ENCODE measurements at places on chromosomes 2 and 18.

- DNase-seq, result no peak
Observed at GRCh38 chr2:95009412-95009811, 16.1 kb upstream of the MAL start.

- no peak for DNase-seq
Observed at GRCh38 chr2:145596416-145596815, 1076.5 kb upstream of the ZEB2 start.

DNA sequence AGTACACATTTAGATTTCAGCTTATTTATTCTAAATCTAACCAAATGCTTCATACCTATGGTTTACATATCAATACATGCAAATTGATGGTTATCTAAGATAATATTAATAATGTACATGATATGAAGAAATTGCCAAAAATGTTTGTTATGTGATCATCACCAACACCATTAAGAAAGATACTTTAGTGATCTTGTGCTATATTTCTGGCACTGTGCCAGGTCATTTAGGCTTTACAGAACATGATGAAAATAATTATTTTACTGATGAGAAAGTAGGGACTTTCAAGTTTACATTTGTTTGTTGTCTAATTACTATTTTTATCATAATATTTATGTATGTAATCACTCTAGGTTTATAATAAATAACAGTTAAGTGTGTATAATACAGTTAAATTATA is 158.3 kb downstream of the GULP1 start:
- no peak for DNase-seq

DNA sequence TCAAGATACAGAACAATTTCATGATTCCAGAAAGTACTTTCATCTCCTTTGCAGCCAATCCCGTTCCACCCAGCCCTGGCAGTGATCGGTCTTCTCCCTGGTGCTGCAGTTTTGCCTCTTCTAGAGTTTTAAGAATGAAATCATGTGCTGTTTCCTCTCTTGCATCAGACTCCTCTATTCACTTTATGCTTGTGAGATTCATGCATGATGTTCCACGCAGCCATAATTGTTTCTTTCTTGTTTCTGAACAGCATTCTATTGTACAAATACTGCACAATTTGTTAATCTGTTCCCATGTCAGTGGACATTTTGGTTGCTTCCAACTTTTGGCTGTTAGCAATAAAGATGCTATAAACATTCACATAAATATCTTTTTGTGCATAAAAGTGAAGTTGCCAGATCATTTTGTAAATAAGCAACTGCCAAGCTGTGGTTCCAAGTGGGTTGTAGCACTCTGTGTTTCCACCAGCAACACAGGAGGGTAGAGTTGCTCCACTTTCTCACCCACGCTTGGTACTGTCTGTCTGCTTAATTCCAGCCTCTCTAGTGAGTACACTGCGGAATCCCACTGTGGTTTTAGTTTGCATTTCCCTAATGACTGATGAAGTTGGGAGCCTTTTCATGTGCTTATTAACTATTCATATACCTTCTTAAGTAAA is 104.5 kb downstream of the TWIST2 start:
- DNase-seq, result no peak

DNA sequence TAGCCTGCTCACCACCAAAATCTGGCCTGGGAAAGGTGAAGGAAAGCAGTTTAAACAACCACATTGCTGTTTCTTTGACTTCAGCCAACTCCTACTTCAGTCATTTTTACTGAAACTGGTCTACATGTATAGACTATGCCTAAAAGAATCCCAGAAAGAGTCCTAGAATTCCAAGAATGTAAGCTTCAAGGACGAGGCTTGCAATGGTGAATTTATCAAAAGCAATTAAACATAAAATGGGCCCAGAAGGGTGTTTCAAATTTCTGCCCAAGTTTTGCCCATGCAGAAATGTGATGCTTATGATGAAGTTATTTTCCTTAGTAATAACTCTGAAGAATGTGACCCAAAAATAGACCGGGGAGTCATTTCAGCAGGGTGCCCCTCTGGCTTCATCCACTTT is 16.6 kb downstream of the EN1 start:
- no peak for DNase-seq

DNA sequence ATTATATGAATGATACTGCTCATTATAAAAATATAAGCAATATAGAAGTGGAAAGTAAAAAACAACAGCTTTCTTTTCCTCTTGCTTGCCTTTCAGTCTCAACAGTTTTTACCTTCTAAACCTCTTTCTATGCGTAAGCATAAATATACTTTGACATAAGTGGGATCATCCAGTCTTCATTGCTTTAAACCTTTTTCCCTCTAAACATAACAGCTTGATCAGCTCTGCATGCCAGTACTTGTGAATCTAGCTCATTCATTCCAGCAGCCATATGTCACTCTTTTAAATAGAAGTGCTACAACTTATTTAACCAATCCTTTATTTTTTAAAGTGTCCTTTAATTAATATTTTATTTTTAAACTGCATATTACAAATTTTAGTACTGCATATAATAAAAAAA is 88.1 kb downstream of the TTC27 start:
- no peak for DNase-seq

GRCh38 chr2:73700661-73701447 is 36.3 kb downstream of the TPRKB start:
- no peak for DNase-seq

DNA sequence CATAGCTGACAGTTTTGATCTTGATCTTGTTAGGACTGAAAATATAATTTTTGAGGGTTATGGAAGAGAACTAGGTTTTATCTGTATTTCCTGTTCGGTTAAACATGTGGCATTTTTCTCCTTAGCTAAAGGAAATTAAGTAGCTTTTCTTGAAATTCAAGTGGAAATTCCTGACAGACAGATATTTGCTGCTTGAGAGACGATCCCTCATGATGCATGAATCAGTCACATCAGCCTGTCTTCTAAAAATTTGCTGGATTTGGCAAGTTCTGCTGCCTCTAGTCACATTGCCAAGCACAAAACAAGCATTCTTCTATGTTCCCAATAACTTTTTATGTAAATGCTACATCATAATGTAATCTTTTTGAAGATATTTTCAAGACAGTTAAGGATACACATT is 201.8 kb upstream of the ATP5MC3 start:
- DNase-seq, result no peak

- DNase-seq, result no peak
Observed at GRCh38 chr18:66129248-66129647, 378.4 kb downstream of the CDH7 start.

DNA sequence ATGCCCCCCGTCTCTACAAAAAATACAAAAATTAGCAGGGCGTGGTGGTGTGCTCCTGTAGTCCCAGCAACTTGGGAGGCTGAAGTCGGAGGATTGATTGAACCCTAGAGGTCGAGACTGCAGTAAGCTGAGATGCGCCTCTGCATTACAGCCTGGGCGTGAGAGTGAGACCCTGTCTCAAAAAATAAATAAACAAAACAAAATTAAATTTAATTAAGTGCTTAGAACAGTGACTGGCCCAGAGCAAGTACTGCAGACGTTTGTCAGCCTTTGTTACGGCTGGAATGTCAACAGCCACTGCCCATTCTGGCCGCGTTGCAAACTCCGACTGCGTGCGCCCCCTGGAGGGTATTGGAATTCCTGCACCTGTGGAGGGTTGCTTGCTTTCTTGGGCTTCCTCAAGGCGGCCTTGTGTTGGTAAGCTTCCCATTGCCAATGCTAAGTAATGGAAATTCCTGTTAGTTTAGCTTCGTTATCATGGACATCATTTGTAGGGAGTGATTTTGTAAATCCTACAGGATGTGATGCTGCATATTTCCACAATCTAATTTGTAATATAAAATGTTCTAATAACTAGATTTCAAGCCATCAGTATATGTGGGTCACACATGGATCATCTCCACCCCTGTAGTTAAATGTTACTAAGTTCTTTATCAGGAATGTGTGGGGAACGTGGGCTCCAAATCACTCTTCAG is 15.9 kb upstream of the ATP6V1B1 start:
- DNase-seq, result peak; percentile 71

GRCh38 chr18:41145516-41145915 is 809.5 kb upstream of the PIK3C3 start:
- no peak for DNase-seq

DNA sequence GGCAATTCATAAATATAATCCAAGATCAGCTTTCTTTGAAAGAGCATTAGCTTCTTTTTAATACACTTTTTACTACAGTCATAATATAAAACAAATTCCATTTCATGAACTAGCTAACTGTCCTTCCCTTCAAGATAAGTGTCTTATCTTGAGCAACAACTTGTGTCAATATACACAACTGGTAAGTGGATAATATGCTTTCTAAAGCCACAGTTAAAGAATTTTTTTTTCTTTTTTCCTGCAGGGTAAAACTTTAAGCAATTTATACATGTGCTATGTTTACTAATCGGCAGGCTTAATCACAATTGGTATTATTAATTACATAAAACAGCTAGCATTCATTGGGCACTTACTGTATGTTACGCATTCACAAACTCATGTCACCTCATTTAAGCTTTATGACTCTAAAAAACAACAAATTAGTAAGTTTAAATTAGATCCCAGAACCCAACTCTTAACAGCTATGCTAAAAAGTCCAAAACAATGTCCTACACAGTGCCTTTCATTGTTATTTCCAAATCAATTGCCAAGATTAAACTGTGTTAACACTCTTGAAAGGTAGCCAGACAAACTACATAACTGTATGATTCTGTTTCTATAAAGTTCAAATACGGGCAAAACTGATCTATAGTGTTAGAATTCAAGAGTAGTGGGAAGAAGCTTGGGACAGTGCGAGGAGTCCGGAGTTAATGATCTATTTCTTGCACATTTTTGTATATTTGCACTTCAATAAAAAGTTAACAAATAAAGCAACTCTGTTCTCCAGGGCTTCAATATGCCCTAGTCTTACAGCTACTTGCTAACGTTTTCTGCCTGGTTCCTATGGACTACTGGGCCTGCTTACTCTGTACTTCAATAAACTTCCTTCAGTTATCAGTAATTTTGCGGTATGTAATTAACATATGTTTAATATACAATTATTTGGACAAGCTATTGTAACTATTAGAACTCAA is 6.0 kb downstream of the TXNL1 start:
- DNase-seq, result no peak

GRCh38 chr18:24427484-24427883 is 1.0 kb downstream of the IMPACT start:
- no peak for DNase-seq

DNA sequence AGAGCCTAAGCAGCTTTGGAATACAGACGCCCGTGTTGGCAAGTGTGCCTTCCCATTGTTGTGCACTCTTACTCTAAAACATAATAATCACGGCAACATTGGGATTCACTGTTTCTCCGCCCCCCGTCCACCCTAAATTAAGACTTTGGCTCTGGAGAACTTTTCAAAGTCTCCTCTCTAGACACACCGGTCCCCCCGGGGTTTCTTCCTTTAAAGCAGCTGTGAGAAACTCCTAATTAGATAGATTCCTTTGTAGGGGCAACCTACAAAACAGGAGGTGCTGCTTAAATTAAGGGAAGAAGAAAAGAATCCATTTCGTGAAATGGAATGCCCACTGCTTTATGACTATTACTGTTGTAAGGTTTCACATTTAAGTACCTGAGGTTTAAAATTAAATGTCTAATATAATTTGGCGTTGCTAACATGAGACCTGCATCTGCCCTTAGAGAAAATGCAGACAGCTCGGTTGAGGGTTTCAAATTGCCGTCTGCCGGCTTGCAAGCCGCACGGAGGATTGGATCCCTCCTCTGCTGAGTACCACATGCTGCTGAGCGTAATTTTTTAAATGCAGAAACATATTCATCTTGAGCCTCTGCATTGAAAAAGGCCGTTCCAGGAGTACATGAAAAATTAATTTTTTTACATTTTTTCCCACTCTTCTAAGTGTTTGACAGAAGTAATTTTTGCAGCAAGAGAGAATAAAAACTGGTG is 233.3 kb downstream of the GBX2 start:
- no peak for DNase-seq

DNA sequence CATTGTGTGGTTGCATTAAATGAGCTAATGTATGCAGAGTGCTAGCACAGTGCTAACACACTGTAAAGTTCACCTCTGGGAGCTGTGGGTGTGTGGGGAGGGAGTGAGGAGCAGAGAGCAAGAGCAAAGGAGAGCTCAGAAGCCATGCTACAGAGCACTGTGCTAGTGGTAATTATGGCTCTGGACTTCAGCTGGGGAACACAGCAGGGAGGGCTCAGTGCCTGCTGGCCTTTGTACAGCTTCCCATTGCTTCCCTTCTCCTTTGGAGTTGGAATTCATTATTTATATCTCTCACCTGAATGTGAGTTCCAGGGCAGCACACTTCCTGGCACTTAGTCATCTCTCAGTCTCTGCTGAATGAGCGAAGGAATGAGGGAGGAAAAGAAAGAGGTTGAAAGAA is 2.5 kb upstream of the PLA2R1 start:
- DNase-seq, result no peak

GRCh38 chr2:168920504-168921157 is 19.5 kb downstream of the G6PC2 start:
- no peak for DNase-seq

- no peak for DNase-seq
Observed at GRCh38 chr2:225559072-225559415, 159.5 kb downstream of the NYAP2 start.

DNA sequence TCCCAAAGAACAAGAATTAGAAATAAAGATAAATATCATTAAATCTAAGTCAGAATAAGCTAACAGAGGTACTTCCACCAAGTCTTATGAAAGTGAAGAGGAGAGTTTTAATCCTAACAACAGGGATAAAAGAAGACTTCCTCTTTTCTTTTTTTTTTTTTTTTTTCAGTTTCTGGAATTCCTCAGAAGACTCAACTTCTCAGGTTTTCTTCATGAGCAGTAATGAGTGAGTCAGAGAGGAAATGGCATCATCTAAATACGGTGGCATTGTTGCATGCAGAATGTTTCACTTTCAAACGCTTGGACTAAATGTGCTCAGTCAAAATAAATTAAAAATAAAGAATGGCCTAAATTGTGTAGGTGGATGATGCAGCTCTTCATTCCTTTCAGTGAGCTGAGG is 45.6 kb upstream of the ARHGAP15 start:
- no peak for DNase-seq

GRCh38 chr18:40004246-40004645 is 1950.8 kb upstream of the PIK3C3 start:
- DNase-seq, result no peak

GRCh38 chr18:3454365-3455089 is 4.6 kb downstream of the TGIF1 start:
- no peak for DNase-seq

DNA sequence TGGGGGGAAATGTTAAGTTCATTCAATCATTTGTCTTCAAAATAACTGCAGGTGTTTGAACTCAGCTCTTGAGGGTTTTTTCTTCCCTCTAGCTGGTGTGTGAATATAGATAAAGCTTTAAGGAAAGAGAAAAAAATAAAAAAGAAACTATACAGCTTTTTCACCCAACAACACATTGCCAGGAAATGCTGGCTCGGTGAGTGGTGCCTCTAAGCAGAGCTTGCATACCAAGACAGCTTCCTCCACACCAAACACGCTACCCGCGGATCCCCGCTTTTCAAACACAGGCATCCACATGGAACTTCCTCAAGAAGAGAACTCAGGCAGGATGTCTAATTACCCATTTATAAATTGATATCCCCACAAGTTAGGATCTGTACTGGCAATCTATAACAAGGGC is 69.8 kb upstream of the TANK start:
- no peak for DNase-seq

- no peak for DNase-seq
Observed at GRCh38 chr2:110166266-110166665, 38.5 kb downstream of the NPHP1 start.

All from H54 (cell line).